ENCODE measurements at places on chromosomes 2 and 18.

DNA sequence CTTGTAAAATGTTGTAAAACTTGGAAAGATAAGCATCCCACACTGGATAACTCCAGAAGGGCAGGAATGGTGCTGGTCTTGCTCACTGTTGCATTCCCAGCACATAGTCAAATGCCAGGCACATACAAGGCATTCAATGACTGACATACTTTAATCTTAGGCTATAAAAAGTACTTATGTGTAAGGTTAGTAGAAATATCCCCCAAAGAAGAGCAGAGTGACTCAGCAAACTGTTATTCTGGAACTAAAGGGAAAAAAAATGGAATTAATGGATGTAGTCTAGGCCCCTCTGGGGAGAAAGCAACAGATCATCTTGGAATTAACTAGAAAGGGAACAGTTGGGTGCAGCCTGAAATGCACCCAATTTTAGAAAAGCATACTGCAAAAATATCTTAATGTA is 9.0 kb downstream of the ZBTB14 start:
- DNase-seq, result no peak

DNA sequence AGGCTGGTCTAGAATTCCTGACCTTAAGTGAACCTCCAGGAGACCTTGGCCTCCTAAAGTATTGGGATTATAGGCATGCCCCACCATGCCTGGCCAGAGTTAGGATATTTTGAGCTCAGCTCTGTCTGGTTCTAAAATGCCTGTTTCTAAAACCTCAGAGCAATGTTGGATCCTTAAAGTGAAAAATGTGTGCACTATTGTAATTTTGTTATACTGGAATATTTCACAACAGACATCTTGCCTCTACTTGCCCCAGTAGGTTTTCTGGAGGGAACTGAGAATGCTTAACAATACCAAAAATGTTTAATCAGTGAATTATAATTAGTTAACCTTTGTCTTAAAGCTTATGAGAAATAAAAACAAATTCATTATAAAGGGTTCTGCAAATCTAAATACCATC is 144.6 kb upstream of the CCDC195 start:
- no peak for DNase-seq

GRCh38 chr18:56210520-56210919 is 427.9 kb downstream of the TXNL1 start:
- DNase-seq, result no peak

GRCh38 chr2:42653908-42654445 is 85.5 kb downstream of the MTA3 start:
- no peak for DNase-seq

DNA sequence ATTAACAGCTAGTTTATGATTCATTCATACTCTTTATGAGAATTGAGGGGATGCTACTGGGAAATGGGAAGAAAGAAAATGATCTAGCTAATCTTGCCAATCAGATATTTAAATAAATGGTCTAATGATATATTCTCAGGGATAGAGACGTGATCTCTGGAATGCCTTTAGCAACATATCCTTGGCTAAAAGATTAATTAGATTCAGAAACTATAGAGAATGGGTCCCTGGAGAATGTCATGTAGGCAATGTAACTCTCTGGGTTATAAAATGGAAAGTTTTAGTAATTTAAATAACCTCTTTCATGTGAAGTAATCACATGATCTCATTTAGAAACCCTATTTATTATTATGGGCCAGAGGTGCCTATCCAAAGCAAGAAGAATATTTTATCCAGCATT is 771.0 kb upstream of the CDH2 start:
- no peak for DNase-seq

DNA sequence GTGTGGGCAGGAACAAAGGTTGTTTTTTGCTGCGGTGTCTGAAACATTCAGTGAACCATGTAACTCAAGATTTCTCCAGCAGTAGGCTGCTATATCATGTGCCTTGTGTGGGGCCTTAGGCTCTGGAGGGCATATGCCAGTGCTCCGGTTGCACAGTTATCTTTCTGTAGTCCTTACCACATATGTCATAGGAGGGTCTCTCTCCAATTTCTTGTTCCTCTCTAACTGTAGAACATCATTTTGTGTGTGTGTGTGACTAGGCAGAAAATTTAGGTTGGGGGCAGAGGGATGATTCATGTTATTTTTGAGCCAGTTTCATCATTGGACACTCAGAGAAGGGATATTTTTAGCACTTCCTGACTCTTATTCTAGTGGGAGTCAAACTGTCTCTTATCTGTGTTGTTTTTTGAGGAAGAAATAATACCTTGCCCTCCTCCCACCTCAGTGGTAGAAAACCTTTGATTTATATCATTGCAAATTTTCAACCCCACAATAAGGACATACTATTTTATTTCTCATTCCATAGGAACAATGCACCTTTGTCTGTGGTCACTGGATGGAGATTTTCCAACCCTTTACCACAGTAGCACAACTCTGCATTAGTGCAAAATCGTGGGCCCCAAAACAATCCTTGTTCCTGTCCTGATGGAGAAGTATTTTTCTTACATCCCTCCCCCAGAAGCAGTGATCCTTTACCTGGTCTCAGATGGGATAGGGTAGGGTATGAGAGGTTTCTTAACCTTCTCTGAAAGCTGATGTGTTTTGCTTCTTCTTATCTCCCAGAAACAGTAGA is 113.9 kb downstream of the CCDC74A start:
- DNase-seq, result no peak

- DNase-seq, result no peak
These were observed 516.5 kb upstream of the NETO1 start for GRCh38 chr18:73384246-73384645.

DNA sequence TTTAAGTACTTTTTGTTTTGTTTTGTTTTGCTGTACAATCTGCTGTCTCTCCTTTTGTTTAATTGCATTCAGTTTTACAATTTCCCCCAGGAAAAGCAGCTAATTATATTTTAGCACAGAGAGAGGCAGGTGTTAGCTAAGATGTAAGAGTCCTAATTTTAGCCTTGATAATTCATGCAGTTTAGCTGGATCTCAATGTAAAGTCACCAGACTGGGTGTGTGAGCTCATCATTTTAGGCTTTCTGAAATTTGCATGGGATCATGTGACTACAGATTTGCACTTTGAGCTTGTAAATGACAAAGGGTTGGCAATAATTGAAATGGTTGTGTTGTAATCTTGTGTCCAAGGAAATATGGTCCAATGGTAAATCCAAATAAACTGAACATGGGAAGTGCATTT is 68.5 kb downstream of the ETAA1 start:
- no peak for DNase-seq

DNA sequence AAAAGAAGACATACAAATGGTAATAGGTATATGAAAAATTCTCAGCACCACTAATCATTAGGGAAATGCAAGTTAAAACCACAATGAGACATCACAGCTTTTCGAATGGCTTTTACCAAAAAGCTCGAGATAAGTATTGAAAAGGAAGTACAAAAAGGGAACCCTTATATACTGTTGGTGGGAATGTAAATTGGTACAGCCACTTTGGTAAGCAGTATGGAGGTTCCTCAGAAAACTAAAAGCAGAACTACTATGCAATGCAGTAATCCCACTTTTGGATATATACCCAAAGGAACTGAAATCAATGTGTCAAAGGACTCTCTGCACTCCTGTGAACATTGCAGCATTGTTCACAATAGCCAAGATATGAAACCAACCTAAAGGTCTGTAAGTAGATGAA is 107.5 kb upstream of the SPATS2L start:
- DNase-seq, result no peak

DNA sequence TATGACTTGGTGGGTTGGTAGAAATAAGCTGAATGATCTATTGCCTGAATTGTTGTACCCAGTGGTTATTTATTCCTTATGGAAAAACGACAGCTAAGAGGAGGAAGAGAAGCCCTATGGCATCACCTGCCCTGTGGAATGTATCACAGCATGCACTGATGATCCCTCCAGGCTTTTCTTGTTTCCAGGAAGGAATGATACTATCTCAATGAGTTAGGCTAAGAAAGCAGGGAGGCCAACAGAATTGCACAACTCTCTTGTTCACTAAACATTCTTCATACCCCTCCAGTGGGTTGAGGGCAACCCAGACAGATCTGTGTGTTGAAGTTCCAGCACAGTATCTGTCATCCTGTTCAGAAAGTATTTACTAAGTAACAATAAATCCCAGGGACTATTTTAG is 1001.7 kb upstream of the GYPC start:
- DNase-seq, result no peak

DNA sequence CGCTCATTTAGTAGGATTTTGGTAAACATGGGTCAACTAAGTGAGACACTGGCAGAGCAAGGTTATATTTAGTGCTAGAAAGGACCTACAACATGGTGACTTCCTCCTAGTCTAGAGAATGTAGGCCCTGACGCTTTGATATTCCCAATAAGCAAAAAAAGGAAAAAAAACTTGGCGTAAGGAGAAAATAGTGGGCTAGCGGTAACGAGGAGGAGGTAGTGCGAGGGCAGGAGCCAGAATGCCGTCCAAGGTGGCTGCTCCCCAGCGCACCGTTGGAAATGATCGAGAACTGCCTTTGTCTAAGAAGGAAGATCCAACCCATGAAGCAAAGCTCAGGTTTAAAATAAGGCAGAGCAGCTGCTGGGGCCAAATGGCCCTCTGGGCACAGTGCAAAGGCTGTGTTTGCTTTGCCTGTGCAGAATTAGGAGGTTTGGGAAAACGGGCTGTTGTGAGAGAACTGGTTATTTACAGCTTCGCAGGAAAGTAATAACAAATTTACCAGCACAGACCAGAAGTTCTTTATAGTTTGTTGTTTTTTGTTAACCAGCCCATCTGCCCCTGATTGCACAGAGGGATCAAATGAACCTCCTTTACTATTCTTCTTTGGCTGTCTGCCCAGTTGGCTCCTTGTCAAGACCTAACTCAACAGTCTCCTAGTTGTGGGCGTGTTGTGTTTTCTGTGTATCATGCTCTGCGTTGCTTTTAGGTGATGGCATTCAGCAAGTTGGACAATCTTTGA is 86.6 kb downstream of the ITGB1BP1 start:
- DNase-seq, result no peak

DNA sequence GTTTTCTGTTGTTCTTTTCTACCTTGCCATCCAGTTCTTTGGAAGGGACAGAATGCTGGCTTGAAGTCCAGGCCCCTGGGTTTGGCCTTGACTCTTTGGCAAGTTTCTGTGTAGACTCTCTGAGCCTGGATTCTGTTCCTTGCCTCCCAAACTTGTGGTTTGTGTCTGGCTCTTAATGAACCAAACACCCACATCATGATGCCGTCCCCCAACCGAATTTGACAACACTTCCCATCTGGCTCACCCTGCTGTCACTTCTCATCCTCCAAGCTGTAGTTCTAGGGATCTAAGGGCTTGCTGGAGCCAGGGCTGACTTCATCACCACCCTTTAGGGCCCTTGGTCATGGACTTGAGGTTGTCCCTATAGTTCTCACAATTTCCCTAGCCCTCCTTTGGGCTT is 68.9 kb upstream of the CELF4 start:
- DNase-seq, result no peak
